ENCODE measurements at places on chromosomes 2 and 18.

DNA sequence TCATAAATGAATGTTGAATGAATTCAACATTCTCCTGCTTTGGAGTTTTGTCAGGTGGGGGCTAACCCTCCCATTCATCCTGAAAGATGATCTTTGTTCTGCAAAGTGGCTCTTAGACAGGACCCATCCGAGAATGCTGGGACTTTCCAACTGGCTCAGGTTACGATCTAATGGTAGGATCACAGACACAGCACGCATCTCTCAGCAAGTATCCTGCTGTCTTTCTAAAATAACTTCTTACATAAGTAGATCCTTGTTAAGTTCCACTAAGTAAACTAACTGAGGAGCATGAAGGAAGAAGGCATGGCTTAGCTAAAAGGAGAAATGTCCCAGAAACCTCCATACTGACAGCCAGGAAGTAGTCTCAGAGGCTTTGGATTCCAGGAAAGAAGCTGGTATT is 23.7 kb downstream of the CYP27A1 start:
- no peak for DNase-seq

DNA sequence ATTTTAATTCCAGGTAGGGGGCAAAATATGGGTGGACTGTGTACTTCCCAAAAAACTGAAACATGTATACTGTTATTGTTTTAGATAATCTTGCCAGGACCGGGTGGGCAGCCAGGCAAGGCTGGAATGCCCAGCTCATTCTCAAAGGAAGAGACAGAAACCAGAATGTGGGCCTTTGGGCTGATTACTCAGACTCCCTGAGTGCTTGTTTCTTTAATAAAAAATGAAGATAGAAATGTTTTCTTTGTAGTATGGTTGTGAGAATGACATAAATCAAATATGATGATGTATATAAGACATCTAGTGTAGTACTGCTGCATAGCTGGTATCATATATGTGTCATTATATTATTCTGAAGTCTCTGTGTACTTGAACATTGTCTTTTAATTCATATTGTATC is 231.6 kb upstream of the NT5C1B start:
- DNase-seq: no peak

DNA sequence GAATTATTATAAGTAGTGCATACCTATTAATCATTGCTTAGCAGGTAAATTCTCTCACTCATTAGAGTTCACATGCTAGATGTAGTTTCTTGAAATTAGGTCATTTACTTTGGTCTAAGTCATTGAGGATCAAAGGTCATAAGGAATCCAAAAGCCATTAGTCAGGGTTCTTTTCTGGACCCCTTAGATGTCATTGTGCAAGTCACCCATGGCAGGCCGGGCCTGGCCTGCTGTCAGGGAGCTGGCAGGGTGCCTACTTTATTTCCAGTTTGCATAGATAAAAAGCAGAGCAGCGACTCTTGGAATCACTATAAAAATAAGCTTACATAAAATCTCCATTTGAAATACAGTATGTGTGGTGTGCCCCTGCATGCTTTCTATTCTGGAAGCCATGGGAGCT is 91.3 kb downstream of the MEIS1 start:
- DNase-seq: no peak

DNA sequence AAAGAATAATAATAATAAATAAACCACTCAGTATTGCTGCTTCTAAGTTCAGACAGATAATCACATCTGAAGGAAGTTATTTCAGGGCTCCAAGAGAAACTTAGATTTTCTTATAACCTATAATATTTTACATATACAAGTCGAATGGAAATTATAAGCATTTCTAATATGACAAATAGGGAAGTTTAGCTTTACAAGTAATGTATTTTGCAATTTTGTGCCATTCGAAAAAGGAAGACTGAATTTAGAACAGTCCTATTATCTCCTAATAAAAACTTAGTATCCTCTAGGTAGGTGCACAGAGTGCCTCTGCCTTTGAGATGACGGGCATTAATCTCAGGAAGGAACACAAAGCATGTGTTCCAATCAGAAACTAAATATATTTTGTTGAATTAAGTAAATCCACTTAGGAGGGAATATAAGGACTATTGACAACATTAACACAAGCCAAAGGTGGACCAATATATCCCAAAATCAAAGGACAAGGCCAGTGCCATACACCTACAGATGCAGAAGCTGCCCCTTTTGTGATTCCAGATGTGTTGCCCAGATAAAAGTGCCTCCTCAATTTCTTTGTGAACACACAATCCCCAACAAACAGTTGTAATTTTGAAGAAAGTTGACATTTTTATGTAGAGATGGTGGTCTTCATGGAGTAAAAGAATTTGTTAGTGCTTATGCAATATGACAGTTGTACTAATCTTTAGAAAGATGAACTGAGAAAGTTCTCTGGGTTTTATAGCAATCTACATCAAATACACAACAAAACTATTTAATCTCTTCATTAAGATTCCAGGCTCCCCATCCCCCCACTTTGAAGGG is 36.6 kb downstream of the PTCD3 start:
- DNase-seq: no peak

GRCh38 chr2:235088496-235088921 is 136.7 kb downstream of the SH3BP4 start:
- DNase-seq: no peak

- DNase-seq: no peak
These were observed 636.4 kb downstream of the PLCL1 start for GRCh38 chr2:198440833-198441232.

- DNase-seq: no peak
These were observed 76.4 kb upstream of the CNGA3 start for GRCh38 chr2:98269830-98270229.

DNA sequence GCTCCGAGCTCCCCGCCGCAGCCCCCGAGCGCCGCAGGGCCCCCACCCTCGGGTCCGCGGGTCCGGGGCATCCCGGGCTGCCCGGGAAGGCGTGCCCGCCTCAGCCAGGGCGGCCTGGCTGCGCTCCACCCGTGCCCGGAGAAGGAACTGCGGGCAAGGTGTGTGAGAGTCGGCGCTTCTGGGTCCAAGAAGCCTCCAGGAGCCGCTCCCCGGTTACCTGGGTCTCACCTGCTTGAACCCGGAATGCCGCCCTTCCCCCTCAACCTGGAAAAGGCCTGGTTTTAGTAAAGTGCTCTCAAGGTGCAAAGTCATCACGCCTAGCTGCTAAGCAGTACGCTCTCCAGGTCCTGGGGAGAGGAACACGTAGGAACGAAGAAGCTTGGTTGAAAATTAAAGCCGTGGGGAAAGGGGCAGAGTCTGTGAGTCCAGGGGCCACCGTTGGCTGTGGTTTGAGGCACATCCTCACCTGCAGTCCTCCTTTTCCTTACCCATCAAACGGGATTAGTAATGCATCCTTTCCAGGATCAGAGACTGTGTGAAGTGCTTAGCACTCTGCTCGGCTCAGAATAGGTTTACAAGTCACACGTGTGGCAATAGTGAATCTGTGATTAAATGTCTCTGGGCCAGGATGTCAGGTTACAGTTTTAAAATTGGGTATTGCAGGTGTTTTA is 1.2 kb downstream of the ASAP2 start:
- no peak for DNase-seq

- no peak for DNase-seq
These were observed 233.4 kb downstream of the NDUFA10 start for GRCh38 chr2:239791526-239792404.

- no peak for DNase-seq
These were observed 132.4 kb downstream of the MREG start for GRCh38 chr2:215880970-215881369.

GRCh38 chr2:25619185-25619584 is 54.2 kb downstream of the DTNB start:
- DNase-seq: no peak

DNA sequence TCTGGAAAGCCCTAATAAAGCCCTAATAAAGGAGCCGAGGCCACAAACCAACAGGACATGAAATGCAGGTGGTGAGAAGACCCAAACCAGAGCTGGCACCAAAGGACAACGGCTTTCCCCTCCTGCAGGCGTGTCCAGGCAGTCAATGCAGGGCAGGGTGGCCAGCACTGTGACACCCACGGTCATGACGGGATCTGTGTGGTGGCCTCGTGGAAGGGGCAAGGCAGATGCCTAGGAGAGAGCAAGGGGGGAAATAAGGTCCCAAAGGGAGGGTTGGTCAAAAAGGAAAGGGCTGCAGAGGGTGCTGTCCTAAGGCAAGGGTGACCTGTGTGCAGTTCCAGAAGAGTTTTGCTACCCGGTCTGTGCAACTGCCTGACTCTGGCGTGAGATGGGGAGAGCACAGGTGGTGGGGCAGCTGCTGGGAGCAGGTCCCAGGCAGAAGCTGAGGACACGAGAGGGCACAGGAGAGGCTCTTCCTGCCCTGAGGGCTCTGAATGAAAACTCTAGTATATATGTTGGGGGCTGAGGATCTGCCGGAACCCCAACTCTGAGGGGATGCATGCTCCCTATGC is 156.7 kb downstream of the TPO start:
- DNase-seq: no peak

GRCh38 chr2:12478151-12479064 is 238.3 kb upstream of the TRIB2 start:
- no peak for DNase-seq

DNA sequence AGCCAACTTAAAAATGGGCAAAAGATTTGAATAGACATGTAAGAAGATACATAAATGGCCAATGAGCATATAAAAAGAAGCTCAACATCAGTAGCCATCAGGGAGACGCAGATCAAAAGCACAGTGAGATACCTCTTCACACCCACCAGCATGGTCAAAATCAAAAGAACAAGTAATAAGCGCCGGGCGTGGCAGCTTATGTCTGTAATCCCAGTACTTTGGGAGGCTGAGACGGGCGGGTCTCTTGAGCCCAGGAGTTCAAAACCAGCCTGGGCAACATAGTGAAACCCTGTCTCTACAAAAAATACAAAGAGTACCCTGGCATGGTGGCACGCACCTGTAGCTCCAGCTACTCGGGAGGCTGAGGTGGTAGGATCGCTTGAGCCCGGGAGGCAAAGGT is 4.6 kb upstream of the CIB4 start:
- no peak for DNase-seq

GRCh38 chr18:62637807-62638687 is 77.3 kb upstream of the PHLPP1 start:
- DNase-seq: peak; percentile 38

GRCh38 chr18:44887227-44887631 is 206.5 kb downstream of the SETBP1 start:
- no peak for DNase-seq

DNA sequence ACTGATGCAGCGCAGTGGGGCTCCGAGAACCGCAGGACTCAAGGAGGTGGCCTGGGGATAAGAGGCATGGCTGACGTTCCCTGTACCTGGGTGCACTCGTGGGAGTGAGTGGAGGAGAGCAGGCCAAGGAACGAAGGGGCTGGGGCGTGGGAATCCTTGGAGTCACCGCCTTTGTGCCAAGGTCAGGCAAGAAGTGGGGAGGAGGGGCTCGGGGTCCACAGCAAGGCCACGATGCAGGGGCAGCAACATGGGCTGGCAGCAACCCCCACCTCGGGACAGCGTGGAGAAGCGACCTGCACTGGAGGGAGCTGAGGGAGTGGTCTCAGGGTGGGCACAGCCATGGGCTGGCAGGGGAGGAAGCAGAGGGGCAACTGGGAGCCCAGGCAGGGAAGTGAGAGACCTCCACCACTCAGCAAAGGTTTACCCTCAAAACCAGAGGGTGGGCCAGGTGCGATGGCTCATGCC is 18.6 kb downstream of the ARID5A start:
- DNase-seq: no peak

- no peak for DNase-seq
These were observed 20.0 kb downstream of the SMC6 start for GRCh38 chr2:17733599-17733998.

GRCh38 chr2:215680605-215681598 is 245.0 kb upstream of the FN1 start:
- DNase-seq: no peak

DNA sequence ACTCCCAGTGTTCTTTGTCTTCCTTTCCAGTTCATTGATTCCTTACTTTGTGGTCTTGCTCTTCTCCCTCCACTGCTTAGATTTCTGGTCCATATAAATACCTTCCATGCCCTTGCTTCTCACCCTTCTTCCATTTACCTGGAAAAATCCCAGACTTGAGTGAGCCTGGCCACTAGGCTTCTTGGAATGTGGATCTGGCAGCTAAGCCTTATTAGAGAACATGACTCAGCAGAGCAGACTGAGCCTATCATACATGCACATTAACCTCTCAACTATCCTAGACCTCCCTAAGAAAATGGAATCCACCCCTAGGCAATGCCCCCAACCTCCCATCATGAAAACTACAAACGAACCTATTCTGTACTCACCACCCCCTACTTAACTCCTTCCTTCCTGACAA is 127.7 kb downstream of the RHBDD1 start:
- no peak for DNase-seq

- DNase-seq: no peak
These were observed 7.5 kb downstream of the EFR3B start for GRCh38 chr2:25049422-25049821.

GRCh38 chr2:25266399-25266798 is 75.3 kb downstream of the DNMT3A start:
- no peak for DNase-seq

- DNase-seq: no peak
These were observed 2.1 kb downstream of the TRIB2 start for GRCh38 chr2:12718711-12719399.

GRCh38 chr2:43127941-43128558 is 98.4 kb downstream of the ZFP36L2 start:
- no peak for DNase-seq

DNA sequence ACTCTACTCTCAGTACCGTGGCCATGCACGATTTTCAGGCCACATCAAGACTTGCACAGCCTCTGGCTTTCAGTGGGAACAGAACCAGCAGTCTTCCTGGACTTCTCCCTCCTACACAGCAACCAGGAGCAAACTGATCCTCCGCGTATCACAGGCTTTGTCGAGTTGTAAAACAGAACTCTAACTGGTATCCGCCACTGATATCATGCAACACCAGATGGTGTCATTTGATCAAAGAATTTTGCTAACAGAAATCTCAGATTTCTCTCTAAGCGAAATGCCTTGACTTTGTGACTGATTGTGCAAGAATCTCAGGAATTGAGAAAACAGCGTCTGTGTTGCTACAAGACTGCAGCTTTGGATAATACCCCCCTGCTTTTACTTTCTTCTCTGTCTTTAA is 85.7 kb downstream of the COPS8 start:
- DNase-seq: no peak

Measured in hematopoietic multipotent progenitor cell treated with erythropoietin and hydrocortisone succinate and interleukin-3 and kit ligand, for 17 days (in vitro differentiated cells).